ENCODE measurements at places on chromosomes 16 and 17.
A peak's percentile ranks its signal among the peaks of the same experiment; 100 is the strongest.

DNA sequence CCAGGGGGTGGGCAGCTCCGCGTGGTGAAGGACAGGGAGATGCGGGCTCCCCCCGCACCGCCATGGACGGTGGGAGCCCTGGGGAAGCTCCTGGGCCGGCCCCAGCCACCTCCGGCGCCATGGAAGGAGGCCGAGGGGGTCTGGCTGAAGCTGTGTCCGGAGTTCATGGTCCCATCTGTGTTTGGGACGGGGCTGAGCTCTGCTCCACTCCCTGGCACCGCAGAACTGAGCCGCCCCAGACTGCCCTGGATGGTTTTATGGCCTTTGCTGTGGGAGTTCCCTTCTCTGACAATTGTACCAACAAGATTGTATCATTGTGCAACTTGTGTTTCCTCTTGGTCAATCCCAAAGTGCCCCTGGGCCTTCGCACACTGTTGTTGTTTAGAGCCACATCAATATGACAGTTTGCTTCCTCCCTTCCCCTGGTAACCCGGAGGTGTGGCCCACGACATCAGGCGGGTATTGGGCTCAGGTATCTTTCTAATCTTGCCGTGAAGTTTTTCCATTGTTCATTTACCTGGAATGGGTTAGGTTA, 942 bp downstream of the KRT23 start:
- DNase-seq = no peak
- no peaks in the 10 kb centered on the region for H3K36me3 ChIP-seq
- no peak overlapping the region for H3K4me3 ChIP-seq
- H3K27ac ChIP-seq = no peak overlapping the region
- H3K4me1 ChIP-seq = no peaks in the 10 kb centered on the region

GRCh38 chr16:56977216-56977615, 12.1 kb upstream of the NLRC5 start:
- H3K27me3 ChIP-seq = no peaks in the 10 kb centered on the region
- DNase-seq = no peak
- peaks cover 10% of the 10 kb centered on the region for H3K4me1 ChIP-seq
- H3K36me3 ChIP-seq = no peaks in the 10 kb centered on the region
- no peak overlapping the region for H3K4me3 ChIP-seq
- no peak overlapping the region for H3K27ac ChIP-seq

GRCh38 chr17:29546830-29547229, 20.0 kb downstream of the ABHD15 start:
- H3K4me3 ChIP-seq = no peak overlapping the region
- peaks cover 19% of the 10 kb centered on the region for H3K36me3 ChIP-seq
- no peaks in the 10 kb centered on the region for H3K27me3 ChIP-seq

DNA sequence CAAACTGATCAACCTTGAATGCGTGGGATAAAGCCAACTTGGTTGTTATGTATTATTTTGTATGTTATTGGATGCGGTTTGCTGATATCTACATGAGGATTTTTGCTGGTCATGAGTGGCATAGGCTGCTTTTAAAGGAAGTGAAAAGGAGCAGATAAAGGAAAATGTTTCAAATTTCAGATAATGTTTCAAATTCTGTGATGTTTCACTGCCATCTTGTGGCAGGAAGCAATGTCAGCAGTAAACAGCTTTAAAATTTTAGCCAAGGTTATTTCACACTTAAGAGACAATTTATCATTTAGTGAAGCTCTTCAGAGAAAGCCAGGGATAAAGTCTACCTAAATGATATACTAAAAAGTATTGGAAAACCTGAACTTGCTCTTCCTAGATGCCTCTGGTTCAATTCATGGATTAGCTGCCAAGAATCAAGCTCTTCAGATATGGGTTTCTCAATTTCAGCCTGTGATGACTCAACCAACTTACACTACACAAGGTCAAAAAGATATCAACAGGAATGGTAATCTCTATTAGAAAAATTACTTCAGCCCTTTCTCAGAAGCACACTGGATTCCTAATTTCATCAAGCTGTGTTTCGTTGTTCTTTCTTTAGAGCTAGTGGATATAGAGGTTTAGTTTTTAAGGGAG, 136.0 kb upstream of the C17orf78 start:
- H3K27me3 ChIP-seq = no peaks in the 10 kb centered on the region
- H3K4me1 ChIP-seq = no peaks in the 10 kb centered on the region
- no peak overlapping the region for H3K4me3 ChIP-seq
- peak; percentile 17 for DNase-seq

DNA sequence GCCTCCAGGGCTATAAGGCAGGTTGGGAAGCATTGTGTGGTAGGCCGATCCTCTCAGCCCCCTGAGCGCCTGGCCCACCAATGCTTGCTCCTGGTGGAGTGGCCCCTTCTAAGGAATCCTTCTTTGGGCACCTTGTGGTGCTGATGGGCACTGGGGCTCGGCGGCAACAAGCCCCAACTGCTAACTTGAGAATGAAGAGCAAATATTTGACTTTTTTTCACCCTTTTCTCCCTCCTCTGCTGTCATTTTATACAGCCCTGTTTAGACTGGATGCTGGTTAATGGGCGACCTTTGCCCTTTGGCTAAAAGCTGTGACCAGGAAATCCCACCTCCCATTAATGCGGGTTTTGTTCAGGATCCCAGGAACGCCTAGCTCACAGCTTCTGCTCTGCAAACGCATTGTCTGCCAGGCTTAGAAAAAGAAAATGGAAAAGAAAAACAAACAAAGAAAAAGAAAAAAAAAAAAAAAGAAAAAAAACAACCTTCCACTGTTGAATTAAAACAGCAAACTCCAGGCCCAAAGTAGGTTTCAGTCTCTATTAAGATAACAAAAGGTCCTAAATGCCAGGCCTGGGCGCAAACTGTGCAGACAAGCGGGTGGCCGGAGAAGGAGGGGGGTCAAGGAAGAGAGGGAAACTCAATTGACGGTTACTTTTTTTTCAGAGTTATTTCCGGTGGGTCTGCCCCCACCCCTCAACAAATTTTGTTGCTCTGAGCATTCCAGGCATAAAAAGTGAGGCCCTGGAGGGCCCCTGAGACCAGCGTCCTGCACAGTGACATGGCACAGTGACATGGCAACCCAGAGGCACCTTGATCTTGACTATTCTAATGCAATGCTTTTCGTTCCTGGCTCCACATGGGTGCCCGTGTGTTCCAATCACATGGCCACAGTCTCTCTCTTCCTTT, 301.4 kb downstream of the MAF start:
- H3K27me3 ChIP-seq = peaks cover 2% of the 10 kb centered on the region
- H3K4me3 ChIP-seq = no peak overlapping the region
- H3K4me1 ChIP-seq = no peaks in the 10 kb centered on the region
- no peak for DNase-seq
- no peak overlapping the region for H3K27ac ChIP-seq

GRCh38 chr17:32570081-32570396, 83.2 kb downstream of the CDK5R1 start:
- H3K36me3 ChIP-seq = no peaks in the 10 kb centered on the region
- H3K27ac ChIP-seq = no peak overlapping the region
- no peaks in the 10 kb centered on the region for H3K27me3 ChIP-seq
- DNase-seq = peak; percentile 9
- no peak overlapping the region for H3K4me3 ChIP-seq

- H3K27me3 ChIP-seq = no peaks in the 10 kb centered on the region
- peaks cover 31% of the 10 kb centered on the region for H3K36me3 ChIP-seq
- peak; percentile 62 for DNase-seq
- H3K4me1 ChIP-seq = peaks cover 20% of the 10 kb centered on the region
Measured at GRCh38 chr17:82076785-82077591, 11.4 kb upstream of the DUS1L start.

DNA sequence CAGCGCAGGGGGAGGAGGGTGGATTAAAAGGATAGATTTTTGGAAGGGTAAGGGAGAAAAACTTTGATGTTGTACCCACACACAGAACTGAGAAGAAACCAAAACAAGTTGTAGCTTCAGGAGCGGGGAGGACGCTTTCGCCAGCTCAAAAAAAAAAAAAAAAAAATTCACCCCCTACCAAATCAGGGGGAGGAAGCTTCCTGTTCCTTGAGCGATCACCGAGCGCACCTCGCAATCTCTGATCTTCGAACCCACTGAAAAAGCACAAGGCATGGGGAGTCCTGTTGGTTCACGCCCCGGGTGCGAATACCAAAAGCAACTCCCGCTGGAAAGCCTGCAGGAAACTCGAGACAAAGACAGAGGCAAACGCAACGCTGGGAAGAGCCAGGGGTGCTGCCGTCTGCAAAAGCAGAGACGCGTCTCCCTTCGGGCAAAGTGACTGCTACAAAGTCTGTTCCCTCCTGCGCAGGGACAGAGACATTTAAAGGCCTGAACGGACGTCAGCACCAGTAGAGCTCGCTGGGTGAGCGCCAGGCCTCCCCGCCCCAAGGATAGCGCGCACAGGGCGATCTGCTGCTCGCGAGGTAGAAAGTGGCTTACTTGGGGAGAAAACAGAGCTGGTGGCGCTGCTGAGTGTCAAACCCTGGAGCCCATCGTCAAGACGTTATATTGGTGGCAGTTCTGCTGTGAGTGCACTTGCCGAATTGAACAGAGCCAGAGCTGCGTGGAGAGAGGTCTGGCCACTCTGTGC, 190.4 kb downstream of the USP22 start:
- peak; percentile 44 for DNase-seq
- peaks cover 23% of the 10 kb centered on the region for H3K27me3 ChIP-seq
- peaks cover 4% of the 10 kb centered on the region for H3K4me1 ChIP-seq
- no peak overlapping the region for H3K27ac ChIP-seq
- H3K36me3 ChIP-seq = no peaks in the 10 kb centered on the region
- H3K4me3 ChIP-seq = peak overlapping the region; percentile 34

DNA sequence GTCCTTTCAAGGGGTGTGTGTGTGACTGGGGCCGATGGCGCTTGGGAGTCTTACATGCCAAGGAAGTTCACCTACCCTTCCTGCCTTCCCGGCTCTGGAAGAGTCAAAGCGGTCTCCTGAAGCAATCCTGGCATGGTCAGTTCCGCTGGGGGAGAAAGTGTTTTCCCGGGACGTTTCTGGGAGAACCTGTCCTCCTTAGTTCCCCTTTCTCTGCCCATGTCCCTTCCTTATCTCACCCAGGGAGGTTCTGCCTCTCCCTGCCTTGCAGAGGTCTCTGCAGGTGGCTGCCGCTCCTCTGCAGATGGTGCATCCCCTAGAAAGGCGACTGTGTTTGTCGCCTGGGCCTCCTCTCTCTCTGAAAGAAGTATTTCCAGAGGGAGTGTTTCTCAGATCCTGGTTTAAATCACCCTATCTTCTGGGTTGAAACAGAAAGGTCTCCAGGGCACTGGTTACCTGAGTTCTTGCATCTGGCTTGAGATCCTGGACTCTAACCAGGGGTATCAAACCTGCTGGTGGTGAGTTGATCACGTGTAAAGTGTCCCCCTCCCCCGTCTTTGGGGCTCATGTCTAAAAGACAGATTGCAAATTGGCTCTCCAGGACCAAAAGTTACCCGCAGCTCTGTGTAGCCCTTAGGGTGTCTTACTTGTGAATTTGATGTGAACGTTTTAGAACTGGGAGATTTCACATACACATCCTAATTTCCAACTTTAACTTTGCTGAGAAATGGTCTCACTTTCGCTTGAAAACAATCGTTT, 1.9 kb downstream of the PRKCB start:
- no peak overlapping the region for H3K4me3 ChIP-seq
- no peak overlapping the region for H3K27ac ChIP-seq
- H3K27me3 ChIP-seq = peaks cover 48% of the 10 kb centered on the region
- no peak for DNase-seq
- H3K4me1 ChIP-seq = peaks cover 2% of the 10 kb centered on the region

DNA sequence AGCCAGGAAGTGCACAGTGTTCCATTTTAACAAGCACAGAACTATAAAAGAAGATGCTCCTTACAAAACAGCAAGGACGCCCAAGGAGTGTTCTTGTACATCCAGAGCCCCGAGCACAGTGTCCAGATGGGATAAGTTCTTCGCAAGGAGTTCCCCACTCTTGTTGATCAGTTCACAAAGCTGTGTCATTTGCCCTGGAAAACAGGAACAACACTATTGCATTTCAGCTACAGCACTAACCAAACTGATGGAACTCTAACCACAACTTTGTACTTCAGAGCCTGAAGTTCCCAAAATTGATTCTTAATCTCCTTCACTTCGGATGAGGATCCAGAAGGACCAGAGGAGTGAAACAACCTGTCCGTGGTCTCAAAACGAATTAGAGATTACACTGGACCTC, 5.1 kb downstream of the COPS3 start:
- H3K27me3 ChIP-seq = no peaks in the 10 kb centered on the region
- no peak overlapping the region for H3K4me3 ChIP-seq
- peaks cover 23% of the 10 kb centered on the region for H3K36me3 ChIP-seq
- peaks cover 8% of the 10 kb centered on the region for H3K4me1 ChIP-seq
- DNase-seq = peak; percentile 19

DNA sequence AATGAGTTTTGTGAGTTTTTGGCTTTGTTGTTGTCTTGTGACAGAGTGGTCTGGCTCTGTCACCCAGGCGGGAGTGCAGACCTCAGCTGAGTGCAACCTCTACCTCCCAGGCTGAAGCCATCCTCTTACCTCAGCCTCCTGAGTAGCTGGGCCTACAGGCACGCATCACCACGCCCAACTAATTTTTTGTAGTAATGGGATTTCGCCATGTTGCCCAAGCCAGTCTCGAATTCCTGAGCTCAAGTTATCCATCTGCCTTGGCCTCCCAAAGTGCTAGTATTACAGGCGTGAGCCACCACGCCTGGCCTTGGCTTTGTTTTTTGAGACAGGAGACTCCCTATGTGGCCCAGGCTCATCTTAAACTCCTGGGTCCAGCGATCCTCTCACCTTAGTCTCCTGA, 15.1 kb downstream of the CRK start:
- DNase-seq = no peak
- H3K27ac ChIP-seq = no peak overlapping the region
- no peaks in the 10 kb centered on the region for H3K27me3 ChIP-seq
- H3K4me3 ChIP-seq = no peak overlapping the region
- H3K36me3 ChIP-seq = peaks cover 20% of the 10 kb centered on the region
- no peaks in the 10 kb centered on the region for H3K4me1 ChIP-seq

DNA sequence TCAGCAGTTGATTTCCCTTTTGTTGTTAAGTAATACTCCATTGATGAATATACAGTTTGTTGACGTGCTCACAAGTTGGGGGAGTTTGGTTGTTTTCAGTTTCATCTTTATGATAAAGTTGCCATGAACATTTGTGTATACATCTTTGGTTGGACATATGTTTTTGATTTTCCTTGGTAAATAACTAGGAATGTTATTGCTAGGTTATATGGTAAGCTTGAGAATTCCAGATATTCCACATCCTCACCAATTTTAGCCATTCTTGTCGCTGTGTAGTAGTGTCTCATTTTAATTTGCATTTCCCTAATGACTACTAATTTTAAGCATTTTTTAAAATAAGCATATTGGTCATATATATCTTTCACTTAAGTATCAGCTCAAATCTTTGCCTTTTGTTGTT, 55.0 kb upstream of the RASL10B start:
- no peak overlapping the region for H3K27ac ChIP-seq
- no peak overlapping the region for H3K4me3 ChIP-seq
- no peak for DNase-seq
